ENCODE measurements at places on chromosomes 6 and 20. TPM values are rescaled to one million over a fixed set of nuclear protein-coding genes. Genes with fewer than 3 reads are reported as not detected.

The KCNK16 gene
- total RNA-seq = not detected

DNA sequence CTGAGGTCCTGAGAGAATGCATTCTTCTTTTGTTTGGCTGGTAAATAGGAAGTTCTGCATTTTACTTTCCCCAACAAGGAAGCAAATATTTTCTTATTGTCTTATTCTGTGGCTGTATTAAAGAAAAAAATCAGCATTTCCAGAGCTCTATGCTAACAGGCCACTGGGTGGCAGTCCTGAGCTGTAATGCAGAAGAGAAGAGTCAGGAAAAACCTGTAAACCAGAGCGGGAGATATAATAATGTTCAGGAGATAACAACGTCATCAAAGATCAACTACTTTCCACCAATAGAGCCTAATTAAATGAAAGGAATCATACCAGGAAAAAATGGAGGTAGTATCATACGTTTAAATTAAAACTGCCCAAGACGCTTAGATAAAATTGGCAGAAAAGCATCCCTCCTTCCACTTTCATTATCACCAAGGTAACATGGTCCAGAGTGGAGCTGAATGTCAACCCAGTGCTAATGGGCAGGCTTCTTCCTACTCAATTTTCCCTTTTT lies 55.6 kb upstream of the CARMIL1 start:
- no peak for DNase-seq
- peaks cover 23% of the 10 kb centered on the region for H3K4me1 ChIP-seq
- peak overlapping the region; percentile 26 for H3K27ac ChIP-seq

- DNase-seq = no peak
- no peaks in the 10 kb centered on the region for H3K4me1 ChIP-seq
- H3K27me3 ChIP-seq = no peaks in the 10 kb centered on the region
- no peak overlapping the region for H3K4me3 ChIP-seq
- H3K36me3 ChIP-seq = no peaks in the 10 kb centered on the region
- H3K27ac ChIP-seq = no peak overlapping the region
Observed at GRCh38 chr6:21039926-21040325, 505.7 kb downstream of the CDKAL1 start.

- H3K27me3 ChIP-seq = peaks cover 30% of the 10 kb centered on the region
- DNase-seq = no peak
Observed at GRCh38 chr6:135922746-135923145, 71.2 kb downstream of the PDE7B start.

GRCh38 chr6:52566853-52567279 lies 10.0 kb downstream of the TRAM2 start:
- no peak overlapping the region for H3K27ac ChIP-seq
- no peaks in the 10 kb centered on the region for H3K36me3 ChIP-seq
- H3K4me3 ChIP-seq = peak overlapping the region; percentile 1
- no peak for DNase-seq

- H3K36me3 ChIP-seq = peaks cover 7% of the 10 kb centered on the region
- H3K27me3 ChIP-seq = peaks cover 37% of the 10 kb centered on the region
- H3K4me3 ChIP-seq = no peak overlapping the region
- H3K27ac ChIP-seq = no peak overlapping the region
- DNase-seq = no peak
- peaks cover 6% of the 10 kb centered on the region for H3K4me1 ChIP-seq
Observed at GRCh38 chr20:5908981-5909380, 41.4 kb downstream of the TRMT6 start.
